ENCODE measurements at places on chromosomes 13 and 19.

DNA sequence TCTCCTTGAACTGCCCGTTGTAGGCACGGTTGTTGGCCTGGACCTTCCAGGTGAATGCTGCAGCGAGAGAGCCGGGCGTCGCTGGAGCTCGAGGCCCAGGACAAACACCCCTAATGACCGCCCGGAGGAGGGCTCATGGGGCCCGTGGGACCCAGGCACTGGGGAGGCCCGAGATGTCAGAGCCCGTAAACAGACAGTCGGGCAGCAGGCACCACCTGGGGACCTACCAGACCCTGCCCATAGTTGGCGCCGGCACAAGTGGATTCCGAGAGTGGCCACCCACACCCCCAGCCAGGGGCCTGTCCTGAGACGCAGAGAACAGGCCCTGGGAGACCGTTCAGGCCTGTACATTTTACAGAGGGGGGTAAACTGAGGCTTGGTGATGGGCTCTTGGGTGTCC, 2.4 kb downstream of the ATP8B3 start:
- DNase-seq: no peak

DNA sequence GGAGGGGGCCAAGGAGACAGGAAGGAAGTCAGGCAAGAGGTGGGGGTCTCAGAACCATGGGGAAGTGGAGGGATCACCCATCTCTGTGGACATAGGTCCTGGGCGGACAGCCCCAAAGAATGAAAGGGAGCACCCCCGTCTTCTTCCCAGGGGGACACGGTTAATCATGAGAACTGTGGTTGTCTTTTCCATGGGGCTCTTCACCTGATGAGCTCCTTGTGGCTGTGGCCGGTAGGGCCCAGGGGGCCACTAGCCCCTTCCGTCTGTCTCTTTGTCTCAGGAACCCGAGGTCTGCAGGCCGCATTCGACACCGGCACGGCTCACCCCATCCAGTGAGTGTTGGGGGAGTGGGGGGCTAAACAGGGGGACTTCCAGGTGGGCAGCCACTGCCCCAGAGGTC, 8.6 kb downstream of the PLPPR2 start:
- no peak for DNase-seq

DNA sequence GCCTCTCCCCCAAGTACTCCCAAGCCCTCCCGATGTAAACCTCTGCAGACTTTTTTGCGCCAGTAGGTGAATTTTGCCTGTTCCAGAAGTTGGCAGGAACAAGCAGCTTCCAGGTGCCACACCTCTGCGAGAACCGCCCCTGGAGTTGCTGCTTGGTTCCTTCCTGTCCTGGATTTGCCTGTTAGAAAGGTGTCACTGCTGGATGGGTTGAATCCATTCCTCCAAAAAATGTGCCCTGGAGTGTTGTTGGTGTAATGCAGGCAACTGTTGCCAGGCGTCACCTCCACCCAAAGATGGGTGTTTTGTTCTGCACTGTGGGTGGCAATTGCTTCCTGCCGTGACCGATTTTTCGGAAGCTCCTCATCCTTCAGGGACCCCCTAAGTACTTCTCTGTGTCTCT, 5.7 kb downstream of the PGPEP1 start:
- no peak for DNase-seq

DNA sequence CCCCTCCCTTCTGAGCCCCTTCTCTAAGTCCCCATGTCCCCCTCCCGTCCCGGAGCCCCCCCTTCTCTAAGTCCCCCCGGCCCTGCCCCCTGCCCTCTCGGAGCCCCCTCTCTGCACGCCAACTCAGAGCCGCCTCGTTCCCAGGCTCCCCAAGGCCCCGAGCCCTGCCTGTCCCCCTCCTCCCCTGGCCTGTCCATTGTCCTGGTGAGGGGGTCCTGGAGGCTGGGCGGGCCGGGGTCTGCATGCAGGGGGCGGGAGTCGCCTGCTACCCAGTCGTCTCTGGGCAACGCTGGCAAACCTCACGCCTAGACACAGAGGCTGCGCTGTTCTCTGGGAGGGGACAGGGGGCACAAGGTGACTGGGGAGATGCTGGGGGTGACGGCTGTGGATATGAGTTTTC, 39.2 kb upstream of the SEMA6B start:
- DNase-seq: no peak

- DNase-seq: no peak
These were observed 712.7 kb upstream of the SGCG start for GRCh38 chr13:22468045-22468444.

DNA sequence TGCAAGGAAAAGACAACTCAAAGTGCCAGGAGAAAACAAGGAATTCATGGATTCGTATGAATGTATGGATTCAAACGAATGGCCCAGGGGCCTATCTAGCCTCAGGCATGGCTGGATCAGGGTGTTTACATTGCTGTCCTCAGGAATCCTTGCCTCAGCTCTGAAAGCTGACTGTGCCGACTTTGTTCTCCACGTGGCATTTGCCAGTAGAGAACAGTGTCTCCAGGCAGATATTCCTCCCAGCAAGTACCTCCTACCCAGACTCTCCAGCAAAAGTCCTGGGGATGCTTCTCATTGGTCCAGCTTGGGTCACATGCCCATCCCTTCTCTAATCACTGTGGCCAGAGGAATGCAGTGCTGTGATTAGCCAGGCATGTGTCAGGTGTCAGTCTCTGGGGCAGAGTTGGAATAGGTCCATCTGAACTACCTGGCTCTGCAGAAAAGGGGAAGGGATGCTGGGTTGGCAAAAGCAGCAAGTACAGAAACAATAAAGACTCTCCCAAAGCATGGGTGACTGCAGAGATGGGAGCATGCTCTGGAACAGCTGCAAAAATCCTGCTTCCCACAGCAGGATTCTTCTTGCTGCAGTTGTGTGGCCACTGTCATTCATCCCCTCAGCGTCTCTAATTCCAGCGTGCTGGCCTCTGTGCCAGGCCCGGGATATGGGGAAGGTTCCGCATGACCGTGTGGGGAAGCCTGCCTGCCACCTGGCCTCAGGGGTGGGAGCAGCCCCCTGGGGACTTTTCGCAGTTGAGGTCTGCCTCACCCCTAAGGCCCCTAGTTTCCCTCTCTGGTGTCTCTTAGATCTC, 30.0 kb downstream of the CCNE1 start:
- DNase-seq: no peak

DNA sequence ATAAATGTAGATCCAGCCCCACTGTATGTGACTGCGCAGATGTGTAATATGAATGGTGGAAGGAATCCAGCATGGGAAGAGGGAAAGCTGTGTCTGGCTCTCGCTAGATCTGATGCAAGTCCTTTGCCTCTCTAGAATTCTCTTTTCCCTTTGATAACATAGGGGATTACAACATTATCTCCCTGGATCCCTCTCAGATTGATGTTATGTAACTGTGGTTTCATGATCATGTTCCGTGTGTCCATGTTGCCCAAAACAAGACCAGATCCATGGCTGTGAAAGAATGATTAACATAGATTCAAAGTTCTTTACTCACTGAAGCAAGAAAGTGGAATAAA, 184.0 kb upstream of the UBL3 start:
- no peak for DNase-seq

DNA sequence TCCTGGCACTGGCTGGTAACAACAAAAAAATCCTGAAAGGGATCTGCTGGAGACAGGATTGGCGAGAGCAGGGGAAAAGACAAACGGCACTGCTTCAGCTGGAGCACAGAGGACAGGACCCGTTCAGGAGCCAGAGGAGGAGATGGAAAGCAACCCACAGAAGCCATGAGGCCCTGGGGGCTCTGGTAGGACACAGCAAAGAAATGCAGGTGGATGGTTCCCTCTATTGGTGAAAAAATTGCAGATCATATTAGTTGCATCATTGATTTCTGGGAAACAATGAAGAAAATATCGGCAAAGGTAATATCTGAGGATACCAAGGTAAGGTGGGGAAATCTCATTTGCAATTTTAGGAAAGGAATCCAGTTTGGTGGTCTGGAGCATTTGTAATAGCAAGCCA, 25.7 kb upstream of the TPP2 start:
- no peak for DNase-seq

GRCh38 chr13:45102136-45102507, 18.2 kb upstream of the GTF2F2 start:
- no peak for DNase-seq

GRCh38 chr13:55298201-55298600, 1842.5 kb upstream of the PRR20A start:
- DNase-seq: no peak

DNA sequence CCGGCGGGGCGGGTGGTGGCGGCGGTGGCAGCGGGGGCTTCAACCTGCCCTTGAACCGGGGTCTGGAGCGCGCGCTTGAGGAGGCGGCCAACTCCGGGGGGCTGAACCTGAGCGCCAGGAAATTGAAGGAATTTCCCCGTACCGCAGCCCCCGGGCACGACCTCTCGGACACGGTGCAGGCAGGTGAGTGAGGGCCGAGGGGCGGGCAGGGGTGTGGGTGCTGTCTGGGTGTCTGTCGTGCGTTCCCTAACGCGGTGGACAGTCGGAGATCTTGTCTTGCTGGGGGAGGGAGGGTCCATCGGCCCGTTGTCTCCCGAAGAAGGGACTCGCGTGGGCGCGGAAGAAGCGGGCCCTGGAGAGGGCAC, 533 bp downstream of the LRCH1 start:
- DNase-seq: no peak

DNA sequence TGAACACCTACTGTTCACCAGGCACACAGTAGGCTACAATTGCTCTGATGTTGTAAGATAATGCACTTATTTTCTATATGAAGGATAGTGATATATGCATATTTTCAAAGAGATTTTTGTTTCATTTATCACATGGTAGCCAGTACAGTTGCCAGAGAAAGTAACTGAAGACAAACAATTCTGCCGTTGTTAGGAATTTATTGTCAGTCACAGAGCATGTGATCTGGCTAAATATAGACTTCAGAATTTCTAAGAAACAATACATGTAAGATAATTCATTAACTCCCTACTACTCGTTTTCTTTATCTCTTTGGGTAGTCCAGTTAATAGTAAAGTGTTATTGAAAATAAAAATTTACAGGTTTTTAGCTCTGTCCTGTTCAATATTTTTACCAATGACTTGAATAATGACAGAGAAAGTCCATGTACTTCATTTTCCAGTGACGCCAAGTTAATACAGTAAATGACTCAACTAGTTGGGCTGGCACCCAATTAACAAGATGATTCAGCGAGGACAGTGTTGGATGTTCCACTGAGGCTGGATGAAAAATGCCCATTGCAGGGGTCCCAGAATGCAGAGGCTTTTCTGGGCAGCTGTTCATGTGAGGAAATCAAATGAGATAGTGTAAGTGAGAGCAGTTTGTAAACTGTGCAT, 35.6 kb downstream of the GJA3 start:
- DNase-seq: no peak

- DNase-seq: no peak
These were observed 1.5 kb upstream of the CGB7 start for GRCh38 chr19:49059053-49059452.

GRCh38 chr13:113876346-113877148, 12.7 kb upstream of the GAS6 start:
- no peak for DNase-seq

- no peak for DNase-seq
These were observed 9.6 kb downstream of the ZSCAN5C start for GRCh38 chr19:56211718-56212117.

- no peak for DNase-seq
These were observed 7.4 kb upstream of the CNFN start for GRCh38 chr19:42397263-42398166.

- DNase-seq: no peak
These were observed 57.5 kb downstream of the GPC6 start for GRCh38 chr13:93284064-93284463.
